Head of caudate nucleus (tissue), 42 donors: ENCODE measurements at places on chromosomes 6 and 20.
A peak's percentile ranks its signal among the peaks of the same experiment; 100 is the strongest.

- no peak for DNase-seq
Observed at GRCh38 chr6:16130437-16130891, 1.6 kb downstream of the MYLIP start.

GRCh38 chr20:33408313-33408712, 7.0 kb upstream of the CDK5RAP1 start:
- no peak for DNase-seq

DNA sequence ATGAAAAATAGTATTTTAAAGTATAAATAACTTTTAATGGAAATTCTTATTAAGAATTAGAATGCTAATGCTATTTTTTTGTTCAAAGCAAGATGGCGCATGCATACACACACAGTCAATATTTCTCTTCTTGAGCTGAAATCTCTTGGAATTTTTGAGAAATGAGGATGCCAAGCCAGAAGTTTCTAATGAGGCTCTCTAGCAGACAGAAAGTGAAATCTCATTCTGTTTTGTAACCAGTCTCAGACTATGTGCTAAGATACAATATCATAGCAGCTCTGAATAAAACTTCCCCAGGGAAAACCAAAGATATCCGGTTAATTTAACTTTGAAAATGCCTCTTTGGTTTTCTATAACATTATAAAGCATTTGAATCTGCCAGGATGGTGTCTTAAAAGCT, 97.2 kb upstream of the HDAC2 start:
- DNase-seq, result no peak

GRCh38 chr6:44618371-44618770, 230.9 kb downstream of the CDC5L start:
- no peak for DNase-seq

DNA sequence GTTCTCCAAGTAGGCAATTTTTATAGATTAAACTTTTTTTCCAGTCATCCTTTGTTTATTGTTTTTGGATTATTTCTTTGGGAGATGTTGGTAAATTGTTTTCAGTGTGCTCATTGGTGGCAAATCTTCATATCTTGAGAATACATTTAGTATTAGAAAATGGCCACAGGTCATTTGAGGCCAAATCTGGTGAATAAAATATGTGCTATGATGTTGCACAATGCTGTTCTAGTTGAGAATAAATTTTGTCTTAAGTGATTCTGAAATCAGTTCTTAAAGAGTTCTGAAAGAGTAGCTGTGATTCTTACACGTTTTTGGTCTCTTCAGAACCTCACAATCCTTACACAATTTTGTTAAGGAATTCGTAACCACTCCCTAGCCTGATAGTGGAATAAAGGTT, 20.1 kb downstream of the CDKAL1 start:
- no peak for DNase-seq

GRCh38 chr6:39053016-39053624, 4.5 kb downstream of the GLP1R start:
- no peak for DNase-seq

DNA sequence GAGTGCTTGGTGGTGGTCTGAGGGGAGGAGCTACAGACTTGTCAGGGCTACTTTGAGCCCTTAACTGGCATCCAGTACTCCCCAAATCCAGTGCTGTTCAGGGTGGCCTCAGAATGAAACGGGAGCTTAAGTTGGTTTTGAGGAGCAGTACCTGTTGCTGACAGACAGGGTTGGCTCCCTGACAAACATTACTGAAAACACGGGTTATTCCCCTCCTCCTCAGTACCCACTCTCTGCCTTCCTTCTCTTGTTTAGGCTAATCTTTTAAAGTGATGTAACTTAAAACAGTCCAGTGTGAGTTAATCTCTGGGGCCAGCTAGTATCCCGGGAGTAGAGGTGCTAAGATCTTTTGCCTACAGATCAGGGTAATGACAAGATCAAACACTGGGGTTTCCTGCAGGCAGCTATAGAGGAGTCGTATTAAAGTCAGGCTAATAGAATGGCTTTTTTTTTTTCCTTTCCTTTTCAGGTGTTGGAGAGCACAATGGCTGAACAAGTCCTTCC, 3.7 kb downstream of the TNFAIP3 start:
- DNase-seq, result no peak

- no peak for DNase-seq
Observed at GRCh38 chr6:56549014-56549413, 93.7 kb downstream of the DST start.

- DNase-seq, result peak; percentile 83
Observed at GRCh38 chr20:3173610-3174441, 477 bp upstream of the LZTS3 start.

DNA sequence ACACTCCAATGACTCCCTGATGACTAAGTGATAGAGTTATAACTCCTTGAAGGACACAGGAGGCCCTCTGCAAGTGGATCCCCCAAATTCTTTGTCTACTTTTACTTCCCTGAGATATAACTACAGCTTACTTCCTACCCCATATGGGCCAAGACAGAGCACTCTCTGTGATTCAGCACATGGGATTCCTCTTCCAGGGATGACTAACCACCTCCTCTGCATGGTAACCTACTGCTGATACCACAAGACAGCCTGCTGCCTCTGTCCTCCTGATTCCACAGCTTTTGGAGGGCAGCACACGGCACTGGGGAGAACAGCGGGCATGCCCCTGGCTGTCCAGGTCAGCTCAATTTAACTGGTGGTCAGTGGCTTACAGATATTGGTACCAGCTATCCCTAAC, 675.7 kb upstream of the AGPAT4 start:
- no peak for DNase-seq

GRCh38 chr20:33651562-33652048, 10.5 kb upstream of the C20orf144 start:
- no peak for DNase-seq

DNA sequence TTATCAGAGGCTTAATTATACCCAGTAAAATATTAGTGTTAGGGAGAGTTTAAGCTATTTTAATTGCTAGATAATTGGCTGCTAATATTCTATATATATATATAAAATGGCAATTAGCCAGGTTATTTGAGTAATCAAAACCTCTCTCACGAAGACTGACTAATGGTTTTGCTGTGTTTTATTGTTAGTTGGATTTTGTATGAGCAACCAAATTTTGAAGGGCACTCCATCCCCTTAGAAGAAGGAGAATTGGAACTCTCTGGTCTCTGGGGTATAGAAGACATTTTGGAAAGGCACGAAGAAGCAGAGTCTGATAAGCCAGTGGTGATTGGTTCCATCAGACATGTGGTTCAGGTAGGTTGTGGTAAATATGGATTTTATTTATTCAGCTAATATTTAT, 102.2 kb downstream of the RTN4IP1 start:
- no peak for DNase-seq

DNA sequence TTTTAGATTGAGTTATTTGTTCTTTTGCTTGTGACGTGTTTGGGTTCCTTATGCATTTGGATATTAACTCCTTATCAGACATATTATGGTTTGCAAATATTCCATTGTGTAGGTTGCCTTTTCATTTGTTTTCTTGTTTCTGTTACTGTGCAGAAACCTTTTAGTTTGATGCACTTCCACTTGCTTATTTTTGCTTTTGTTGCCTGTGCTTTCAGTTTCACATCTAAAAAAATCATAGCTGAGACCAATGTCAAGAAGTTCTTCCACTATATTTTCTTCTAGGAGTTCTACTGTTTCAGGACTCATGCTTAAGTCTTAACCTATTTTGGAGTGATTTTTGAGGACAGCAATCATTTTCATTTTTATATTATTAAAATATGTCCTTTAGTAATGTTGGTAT, 113.5 kb downstream of the EPM2A start:
- DNase-seq, result no peak

- peak; percentile 6 for DNase-seq
Observed at GRCh38 chr6:45415315-45415714, 37.6 kb upstream of the SUPT3H start.

DNA sequence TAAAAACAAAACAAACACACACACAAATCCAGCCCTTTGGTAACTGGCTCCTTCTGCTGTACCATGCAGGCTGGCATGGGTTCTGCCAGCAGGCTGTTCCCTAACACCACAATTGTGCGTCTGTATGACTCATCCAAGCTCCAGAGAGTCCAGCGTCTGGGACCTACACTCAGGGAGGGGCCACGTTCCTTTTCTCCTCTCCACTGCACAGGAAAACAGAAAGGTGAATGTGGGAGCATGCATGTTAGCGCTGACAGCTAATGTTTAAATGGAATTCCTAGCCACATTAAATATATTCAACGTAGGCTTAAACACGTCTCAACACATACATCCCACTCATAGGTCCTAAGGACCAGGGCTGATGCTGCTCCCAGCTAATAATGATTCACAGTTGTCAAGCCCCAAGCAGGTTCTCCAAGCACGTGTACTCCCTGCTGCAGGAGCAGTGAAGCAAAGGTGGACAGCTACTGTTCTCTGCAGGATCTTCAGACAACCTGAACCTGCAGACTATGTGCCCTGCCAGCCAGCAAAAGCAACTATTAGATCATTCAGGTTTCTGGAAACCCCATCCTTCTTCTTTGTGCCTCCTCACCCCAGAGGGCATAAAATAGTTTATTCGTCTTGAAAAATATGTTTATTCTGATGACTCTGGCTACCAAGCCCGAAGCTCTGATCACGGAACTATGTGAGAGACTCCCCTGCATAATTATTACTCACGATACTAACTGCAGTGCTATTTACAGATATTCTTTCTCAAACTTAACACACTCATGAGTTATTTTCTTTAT, 20.9 kb downstream of the MAP1LC3A start:
- DNase-seq, result peak; percentile 90

- no peak for DNase-seq
Observed at GRCh38 chr6:131948692-131949619, 2.2 kb downstream of the CCN2 start.

- DNase-seq, result no peak
Observed at GRCh38 chr6:90086517-90086916, 192.2 kb downstream of the GJA10 start.

DNA sequence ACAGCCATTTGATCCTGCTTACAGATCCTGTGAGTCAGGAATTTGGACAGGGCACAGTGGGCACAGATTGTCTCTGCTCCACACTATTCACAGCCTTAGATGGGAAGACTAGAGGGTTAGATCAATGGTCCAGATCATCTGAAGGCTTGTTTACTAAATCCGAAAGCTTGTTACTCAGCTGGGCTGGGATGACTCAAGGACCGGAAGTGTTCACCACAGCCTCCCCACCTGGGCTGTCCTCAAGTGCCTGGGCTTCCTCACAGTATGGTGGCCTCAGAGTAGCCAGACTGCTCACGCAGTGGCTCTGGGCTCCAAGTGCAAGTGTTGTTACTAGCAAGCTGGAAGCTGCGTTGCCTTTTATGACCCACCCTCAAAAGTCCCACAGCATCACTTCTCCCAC, 75.4 kb upstream of the INSM1 start:
- DNase-seq, result no peak

DNA sequence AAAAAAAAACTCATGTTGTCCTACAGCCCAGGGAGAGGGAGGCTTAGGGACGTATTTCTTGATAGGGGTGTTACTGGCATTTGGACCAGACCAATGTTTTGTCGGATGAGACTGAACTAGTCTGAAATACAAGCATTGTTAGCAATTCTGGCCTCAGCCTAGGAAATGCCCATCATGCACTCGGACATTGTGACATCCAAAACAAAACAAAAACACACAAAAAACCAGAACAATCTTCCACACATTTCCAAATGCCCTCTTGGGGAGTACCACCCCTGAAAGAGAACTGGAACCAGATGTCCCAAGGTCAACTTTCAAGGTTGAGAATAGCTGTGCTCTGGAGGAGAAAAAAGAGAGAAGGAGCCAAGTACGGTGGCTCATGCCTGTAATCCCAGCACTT, 299.1 kb upstream of the JARID2 start:
- no peak for DNase-seq

DNA sequence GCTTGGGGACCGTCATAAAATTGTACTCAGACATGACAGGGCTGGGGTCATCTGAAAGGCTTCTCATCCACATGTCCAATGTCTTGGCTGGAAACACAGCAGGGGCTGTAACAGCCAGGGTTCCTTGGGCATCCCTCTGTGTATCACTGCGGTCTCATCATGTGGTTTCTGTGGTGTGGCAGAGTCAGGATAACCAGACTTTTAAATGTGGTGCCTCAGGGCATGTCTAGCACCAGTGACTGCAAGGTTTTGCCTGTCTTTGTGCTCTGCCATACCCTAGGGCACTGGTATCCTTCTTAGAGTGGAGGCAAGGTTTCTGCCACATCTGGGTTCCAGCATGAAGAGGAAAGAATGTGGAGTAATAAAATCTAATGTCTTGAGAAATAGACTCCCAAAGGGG, 124.2 kb downstream of the PLEKHG1 start:
- no peak for DNase-seq

DNA sequence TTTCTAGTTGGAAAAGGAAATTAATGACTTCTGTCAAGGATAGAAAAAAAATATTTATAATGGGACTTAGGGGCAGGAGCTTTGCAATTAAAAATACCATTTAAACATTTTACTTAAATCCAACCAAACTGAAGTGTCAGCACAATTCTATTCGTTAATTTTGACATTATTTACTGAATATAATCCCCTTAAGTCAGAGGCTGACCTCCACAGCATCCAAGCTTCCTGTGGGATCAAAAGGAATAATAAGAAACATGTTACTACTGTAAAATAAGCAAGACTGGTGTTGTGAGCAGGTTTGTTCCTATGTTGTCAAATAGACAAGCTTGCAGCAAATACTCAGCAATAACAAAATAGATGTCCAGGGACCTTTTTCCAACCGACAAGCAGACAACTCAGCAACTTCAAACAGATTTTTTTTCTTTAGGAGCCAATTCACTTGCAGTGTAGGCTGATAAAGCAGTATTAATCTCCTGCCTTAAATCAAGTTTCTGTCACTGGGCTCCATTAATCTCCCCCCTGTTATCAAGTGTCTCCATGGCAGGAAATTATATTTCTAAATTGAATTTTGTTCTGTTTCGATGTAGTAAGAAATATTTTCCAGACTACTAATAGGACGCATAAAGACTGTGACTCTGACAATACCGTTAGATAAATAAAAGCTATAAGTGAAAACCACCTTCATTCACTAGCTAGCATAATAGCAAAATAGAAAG, 157.4 kb downstream of the HACE1 start:
- DNase-seq, result no peak

DNA sequence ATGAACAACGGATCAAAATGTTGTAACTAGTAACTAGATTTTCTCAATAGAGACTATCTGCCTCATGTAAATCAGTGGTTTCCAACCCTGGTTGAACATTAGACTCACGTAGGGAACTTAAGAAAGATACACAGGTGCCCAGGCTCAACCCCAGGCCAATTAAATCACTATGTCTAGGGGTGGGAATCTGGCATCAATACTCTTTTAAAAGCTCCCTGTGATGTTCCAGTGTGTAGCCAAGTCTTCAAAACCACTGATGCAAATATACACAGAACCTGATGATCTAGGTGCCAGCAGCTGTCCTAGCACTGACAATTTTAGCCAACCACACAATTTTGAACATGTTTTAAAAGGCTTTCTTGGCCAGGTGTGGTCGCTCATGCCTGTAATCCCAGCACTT, 128.7 kb downstream of the TBC1D32 start:
- DNase-seq, result no peak

- no peak for DNase-seq
Observed at GRCh38 chr6:111743862-111744692, 129.2 kb downstream of the FYN start.

GRCh38 chr20:32444474-32445220, 86.5 kb downstream of the ASXL1 start:
- DNase-seq, result no peak

- no peak for DNase-seq
Observed at GRCh38 chr6:21478883-21479539, 114.5 kb upstream of the SOX4 start.
